ENCODE measurements at places on chromosomes 6 and 20. TPM values are rescaled to one million over a fixed set of nuclear protein-coding genes. Genes with fewer than 3 reads are reported as not detected.
A peak's percentile ranks its signal among the peaks of the same experiment; 100 is the strongest.

The POLH gene
- total RNA-seq: 19.6 TPM

The EMILIN3 gene
- total RNA-seq: 0.15 TPM

The EDN1 gene
- 61.2 TPM for total RNA-seq

GRCh38 chr6:129440691-129441090 is 269.3 kb downstream of the ARHGAP18 start:
- DNase-seq: no peak

GRCh38 chr6:138727182-138727581 is 46.4 kb upstream of the CCDC28A start:
- DNase-seq: no peak

GRCh38 chr20:19252451-19253120 is 40.1 kb downstream of the SLC24A3 start:
- peak; percentile 68 for DNase-seq

- no peak for DNase-seq
These were observed 29.4 kb downstream of the GLO1 start for GRCh38 chr6:38673397-38674165.

GRCh38 chr6:137788248-137788647 is 78.8 kb upstream of the TNFAIP3 start:
- DNase-seq: no peak

- DNase-seq: no peak
These were observed 126.7 kb downstream of the UNC5CL start for GRCh38 chr6:40912158-40912946.

DNA sequence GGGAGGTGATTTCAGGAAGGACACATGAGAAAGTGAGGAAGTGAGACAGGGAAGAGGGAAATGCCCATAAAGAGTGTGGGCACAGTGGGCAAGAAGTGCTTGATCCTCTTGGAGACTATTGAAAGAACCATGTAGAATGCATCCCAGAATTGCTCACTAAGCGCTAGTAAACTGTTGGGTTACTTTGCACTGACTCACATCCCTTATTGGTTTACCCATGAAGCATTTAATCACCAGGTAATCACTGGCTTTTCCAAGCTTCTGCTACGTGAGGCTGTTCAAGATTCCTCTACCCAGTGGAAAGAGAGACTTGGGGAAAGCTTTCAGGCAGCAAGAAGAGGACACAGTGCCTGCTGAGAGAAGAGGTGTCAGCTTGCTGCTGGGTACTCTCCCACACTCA is 410.0 kb upstream of the JAG1 start:
- no peak for DNase-seq

DNA sequence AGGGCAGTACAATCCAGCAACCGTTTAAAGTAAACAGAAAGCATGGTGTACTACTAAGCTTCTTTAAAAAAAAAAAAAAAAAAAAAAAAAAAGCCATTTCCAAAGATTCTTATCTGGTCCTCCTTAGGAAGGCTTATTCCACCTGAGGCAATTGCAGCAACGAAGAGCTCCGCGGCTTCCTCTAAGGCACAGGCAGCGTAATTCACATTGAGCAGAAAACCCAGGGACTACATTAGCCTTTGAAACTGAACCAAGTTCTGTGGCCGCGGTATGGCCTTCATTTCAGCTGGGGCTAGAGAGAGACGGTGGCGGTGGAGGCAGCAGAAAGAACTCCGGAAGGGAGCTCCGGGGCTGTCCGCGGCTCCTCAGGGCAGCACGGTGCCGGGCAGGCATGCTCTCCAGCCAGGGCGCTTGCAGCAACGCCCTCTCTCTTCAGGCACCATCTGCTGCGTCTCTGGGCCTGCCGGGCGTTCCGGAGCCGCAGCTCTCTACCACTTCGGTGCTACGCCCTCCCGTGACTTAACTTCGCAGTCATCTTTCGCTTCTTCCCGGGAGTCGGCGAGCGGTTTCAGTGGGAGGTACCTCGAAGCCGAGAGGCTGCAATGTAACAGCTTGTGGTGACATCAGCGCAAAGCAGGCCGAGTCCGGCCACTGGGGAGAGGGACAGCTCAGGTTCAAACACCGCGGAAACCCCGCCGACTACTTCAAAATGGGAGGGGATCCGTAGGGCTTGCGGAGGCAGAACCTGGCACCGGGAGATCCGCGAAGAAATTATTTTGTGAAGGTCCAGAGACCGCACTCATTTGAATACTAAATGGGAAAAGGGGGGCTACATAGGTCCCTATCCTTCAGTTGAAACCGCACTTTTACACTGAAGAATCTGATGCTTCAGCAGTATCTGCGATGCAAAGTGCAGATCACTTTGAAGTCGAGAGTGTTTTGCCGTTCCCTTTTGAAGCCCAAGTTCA is 100.0 kb downstream of the DST start:
- peak; percentile 93 for DNase-seq
